Dorsolateral prefrontal cortex (tissue), 122 donors: ENCODE measurements at places on chromosomes 2 and 18.

- no peak for DNase-seq
These were observed 280.2 kb upstream of the SOX11 start for GRCh38 chr2:5412001-5412400.

DNA sequence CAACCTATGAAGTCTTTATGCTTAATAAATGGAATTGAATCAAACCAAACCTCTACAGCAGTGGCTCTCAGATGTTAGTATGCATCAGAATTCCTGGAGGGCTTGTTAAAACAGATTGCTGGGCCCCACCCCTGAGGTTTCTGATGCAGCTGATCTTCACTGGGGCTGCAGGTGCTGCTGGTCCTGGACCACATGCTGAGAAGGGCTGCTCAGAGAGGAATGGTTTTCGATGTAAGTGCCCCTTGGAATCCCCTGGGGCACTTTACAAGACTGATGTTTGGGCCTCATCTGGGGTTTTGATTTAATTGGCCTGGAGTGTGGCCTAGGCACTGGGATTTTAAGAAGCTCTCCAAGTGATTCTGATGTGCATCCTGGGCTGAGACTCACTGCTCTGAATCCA, 403.8 kb upstream of the HS6ST1 start:
- DNase-seq = no peak

DNA sequence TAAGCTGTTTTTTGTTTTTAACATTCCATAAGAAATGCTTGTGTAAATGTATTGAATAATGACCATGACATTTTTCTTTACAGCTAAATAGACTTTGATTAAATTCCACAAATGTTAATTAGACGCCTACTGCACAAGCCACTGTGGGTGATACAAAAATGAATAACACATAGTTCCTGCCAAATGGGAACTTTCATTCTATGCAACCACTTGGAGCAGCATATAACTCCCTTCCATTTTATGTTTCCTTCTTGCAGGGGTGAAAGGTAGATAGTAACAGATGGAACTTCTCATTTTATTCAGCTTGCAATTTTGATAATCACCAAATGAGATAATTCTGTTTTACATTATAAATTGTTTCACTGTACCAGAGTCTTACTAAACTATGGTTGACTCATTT, 70.0 kb upstream of the THUMPD2 start:
- no peak for DNase-seq

- DNase-seq = no peak
These were observed 165.0 kb downstream of the LNPK start for GRCh38 chr2:175837046-175837445.

- DNase-seq = no peak
These were observed 3.1 kb upstream of the ZEB2 start for GRCh38 chr2:144522897-144523595.

DNA sequence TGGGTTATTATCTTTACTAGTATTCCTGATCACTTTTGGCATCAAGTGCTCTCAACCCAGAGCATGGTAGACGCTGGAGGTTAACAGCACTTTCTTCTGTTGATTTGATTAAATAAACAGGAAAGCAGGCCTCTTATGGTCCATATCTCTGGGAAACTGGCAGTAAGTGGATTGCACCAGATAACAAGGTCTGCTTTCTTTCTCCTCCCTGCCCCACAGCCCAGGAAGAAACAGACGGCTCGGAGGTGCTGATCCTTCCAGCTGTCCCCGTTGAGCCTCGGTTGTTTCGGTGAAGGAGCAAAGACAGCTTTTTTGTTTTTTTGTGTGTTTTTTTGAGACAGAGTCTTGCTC, 100.8 kb upstream of the KCTD1 start:
- DNase-seq = no peak

DNA sequence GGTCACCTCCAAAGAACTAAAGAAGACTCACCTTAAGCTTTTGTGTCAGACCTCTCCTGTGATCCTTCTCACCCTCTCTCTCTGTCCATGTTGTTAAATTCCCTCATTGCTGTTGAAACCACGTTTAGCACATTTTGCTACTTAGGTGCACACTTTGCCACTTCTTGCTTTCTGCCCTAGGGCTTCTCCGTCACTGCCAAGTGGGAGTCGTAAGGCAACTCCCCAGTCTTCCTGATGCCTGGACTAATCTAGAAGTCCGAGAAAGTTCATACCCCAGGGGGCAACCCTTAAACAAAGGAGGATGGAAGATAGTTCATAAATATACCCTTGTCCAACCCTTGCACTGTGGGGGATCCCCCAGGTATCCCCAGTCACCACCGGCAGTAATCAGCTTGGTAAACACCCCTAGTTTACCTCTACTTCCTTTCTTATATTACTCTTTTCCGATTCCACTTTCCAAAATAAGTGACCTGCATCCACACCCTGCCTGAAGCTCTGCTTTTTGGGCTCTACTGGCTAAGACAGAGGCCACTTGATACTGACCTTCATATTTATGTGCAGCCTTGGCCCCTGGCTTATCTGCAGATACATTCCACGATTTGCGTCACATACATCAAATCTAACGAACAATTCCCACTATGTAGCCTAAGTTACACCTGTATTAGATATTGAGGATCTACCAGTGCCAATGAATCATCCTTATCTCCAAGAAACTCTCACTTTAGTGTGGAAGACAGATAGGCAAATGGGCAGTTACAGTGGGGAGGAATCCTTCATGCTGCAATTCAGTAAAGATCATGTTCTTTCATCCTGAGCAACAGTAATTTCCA, 776.2 kb downstream of the RNF144A start:
- no peak for DNase-seq

GRCh38 chr18:59906203-59906602, 6.4 kb downstream of the PMAIP1 start:
- DNase-seq = no peak
